Stimulated activated CD8-positive, alpha-beta memory T cell treated with anti-CD3 and anti-CD28 coated beads, Interleukin-12 subunit alpha, Interleukin-12 subunit beta, amount 100 ng/mL, for 1 hour (primary cell): ENCODE measurements at places on chromosomes 13 and 19.

DNA sequence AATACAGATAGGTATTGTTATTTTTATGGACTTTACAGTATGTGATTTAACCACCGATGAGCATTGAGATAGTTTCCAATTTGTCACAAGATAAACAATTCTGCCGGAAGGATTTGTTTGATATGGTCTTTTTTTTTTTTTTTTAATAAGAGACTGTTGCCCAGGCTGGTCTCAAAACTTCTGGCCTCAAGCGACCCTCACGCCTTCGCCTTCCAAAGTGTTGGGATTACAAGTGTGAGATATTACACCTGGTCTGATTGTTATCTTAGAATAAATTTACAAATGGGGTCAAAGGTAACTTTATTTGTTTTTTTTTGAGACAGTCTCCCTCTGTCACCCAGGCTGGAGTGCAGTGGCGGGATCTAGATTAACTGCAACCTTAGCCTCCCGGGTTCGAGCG lies 1.2 kb downstream of the GARRE1 start:
- DNase-seq: no peak

GRCh38 chr13:28557725-28558520 lies 63.0 kb upstream of the FLT1 start:
- no peak for DNase-seq

DNA sequence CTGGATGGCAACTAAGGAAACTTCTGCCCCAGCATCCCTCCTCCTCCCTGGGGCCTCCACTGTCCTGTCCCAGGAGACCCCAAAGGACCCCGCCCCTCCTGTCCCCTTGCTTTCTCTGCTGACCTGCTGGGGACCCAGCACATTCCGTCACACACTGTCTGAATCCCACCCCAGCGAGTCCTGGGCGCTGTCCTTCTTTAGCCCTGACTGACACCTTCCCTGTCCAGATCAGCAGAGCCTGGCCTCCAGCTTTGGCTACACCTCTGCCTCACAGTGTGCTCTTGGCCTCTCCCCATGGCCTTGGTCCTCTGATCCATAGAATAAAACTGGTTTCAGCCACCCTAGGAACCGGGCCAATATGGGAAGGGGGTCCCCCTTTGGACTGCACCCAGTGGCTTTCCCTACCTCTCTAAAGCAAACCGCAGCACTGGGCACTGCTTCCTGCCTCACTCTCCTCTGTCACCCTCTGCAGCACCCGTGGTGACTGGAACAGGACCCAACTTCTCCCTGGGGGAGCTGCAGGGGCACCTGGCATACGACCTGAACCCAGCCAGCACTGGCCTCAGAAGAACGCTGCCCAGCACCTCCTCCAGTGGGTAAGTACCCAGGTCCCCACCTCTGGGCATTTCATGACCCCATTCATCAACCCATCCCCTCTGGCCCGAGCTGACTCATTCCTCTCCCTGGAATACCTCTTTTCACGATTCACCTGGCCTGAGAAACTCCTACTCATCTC lies 46.4 kb downstream of the SMIM24 start:
- DNase-seq: no peak

GRCh38 chr13:50001287-50001686 lies 4.4 kb downstream of the TRIM13 start:
- DNase-seq: no peak

- no peak for DNase-seq
Measured at GRCh38 chr13:88000239-88000638, 329.1 kb downstream of the SLITRK5 start.

- DNase-seq: no peak
Measured at GRCh38 chr13:31191748-31192147, 8.0 kb upstream of the B3GLCT start.
